Sigmoid colon (tissue), 7 donors: ENCODE measurements at places on chromosomes 16 and 17. TPM values are rescaled to one million over a fixed set of nuclear protein-coding genes. Genes with fewer than 3 reads are reported as not detected.

- no peak within 1 kb of the TSS for H3K27ac ChIP-seq
- peak within 1 kb of the TSS; percentile 37 for H3K4me3 ChIP-seq
- H3K27me3 ChIP-seq = peaks cover 45% of the 10 kb centered on the region
- no peaks in the 10 kb centered on the region for H3K4me1 ChIP-seq
Observed at GRCh38 chr16:71626018-71626857, at the start of gene MARVELD3. Gene MARVELD3, plus strand, starts transcription at chr16:71626184. Its CDS starts 46 bp downstream, at chr16:71626230.

- H3K27me3 ChIP-seq = no peaks in the 10 kb centered on the region
- peaks cover 24% of the 10 kb centered on the region for H3K4me1 ChIP-seq
- H3K27ac ChIP-seq = no peak overlapping the region
- no peak for DNase-seq
Observed at GRCh38 chr17:63450551-63450950, 4.4 kb upstream of the CYB561 start.

GRCh38 chr17:62780269-62780668 is 27.8 kb downstream of the MARCHF10 start:
- H3K36me3 ChIP-seq = no peaks in the 10 kb centered on the region
- no peak overlapping the region for H3K4me3 ChIP-seq
- H3K27ac ChIP-seq = no peak overlapping the region
- H3K4me1 ChIP-seq = peaks cover 4% of the 10 kb centered on the region
- no peaks in the 10 kb centered on the region for H3K27me3 ChIP-seq
- DNase-seq = no peak

GRCh38 chr16:69107316-69107962 is 2.0 kb downstream of the HAS3 start:
- H3K4me1 ChIP-seq = peaks cover 33% of the 10 kb centered on the region
- H3K4me3 ChIP-seq = peak overlapping the region; percentile 48
- H3K27ac ChIP-seq = no peak overlapping the region
- no peak for DNase-seq

DNA sequence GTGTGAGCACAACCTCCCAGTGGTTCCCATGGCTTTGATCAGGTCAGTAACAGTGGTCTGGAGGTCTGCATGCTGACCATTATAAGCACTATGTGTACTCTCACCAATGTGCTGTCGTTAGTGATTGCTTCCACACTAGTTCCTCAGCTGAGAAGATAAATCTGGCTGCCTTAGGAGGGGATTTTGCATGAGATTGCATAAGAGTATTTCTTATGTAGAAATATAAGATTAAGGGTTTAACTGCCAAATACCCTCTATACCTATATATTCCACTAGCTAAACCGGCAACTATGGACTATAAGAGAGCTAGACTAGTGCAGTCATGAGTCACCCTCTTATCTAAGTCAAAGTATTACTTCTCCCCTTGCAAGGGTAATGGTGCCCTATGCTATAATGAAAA is 580.2 kb downstream of the CDH11 start:
- no peak overlapping the region for H3K27ac ChIP-seq
- H3K36me3 ChIP-seq = no peaks in the 10 kb centered on the region
- DNase-seq = no peak

DNA sequence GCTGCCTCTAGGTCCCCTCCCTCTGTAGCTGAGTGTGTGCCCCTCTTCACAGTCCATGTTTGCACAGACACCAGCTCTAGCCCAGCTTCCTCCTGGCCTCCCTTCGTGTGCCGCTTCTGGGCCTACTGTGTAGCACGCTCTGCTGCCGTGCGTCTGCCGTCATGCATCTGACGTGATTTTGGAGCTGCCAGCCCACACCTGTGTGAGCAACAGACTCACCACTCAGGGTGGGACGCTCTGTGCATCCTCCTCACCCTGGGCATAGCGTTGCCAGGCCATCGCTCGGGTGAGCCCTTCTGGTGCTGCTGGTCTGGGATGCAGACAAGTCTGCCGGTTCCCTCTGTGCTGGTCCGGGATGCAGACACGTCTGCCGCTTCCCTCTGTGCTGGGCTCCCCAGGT is 39.4 kb upstream of the ZNF750 start:
- H3K4me3 ChIP-seq = no peak overlapping the region
- peaks cover 37% of the 10 kb centered on the region for H3K4me1 ChIP-seq
- no peaks in the 10 kb centered on the region for H3K36me3 ChIP-seq
- no peaks in the 10 kb centered on the region for H3K27me3 ChIP-seq
- no peak overlapping the region for H3K27ac ChIP-seq

GRCh38 chr17:17351901-17352781 is 49.0 kb downstream of the NT5M start:
- H3K27me3 ChIP-seq = peaks cover 22% of the 10 kb centered on the region
- H3K4me3 ChIP-seq = no peak overlapping the region
- peaks cover 5% of the 10 kb centered on the region for H3K4me1 ChIP-seq
- DNase-seq = no peak

DNA sequence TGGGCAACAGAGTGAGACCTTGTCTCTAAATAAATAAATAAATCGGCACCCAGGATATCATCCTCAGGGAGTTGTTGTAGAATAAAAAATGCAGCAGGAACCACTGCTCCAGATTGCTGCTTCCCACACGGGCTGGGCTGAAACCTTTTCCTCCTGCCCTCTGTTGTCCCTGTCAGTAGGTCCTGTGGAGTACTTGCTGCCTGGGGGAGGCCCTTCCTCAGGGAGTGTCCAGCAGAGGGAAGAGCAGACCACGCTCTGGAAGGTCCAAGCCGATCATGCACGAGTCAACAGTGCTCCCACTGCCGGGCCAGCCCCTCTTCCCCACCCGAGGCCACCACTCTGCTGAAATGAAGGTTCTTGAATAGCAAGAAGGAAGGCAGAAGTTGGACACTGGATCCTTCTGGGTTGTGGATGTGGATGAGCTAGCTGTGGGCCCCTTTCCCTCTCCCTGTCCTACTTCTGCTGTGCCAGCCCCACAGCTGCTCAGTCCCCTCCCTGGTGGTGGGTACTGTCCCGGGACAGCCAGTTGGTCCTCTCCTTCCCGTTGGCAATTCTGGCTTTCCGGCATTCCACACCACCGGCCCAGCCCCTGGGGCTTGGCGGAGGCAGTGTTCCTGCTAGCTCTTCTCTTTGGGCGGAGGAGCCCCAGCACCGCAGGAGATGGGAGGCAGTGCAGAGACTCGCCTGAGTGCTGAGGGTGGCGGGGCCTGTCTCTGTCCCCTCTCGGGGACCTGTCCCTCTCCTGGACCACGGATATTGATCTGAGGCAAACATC is 10.8 kb downstream of the CDK5R1 start:
- peaks cover 15% of the 10 kb centered on the region for H3K4me1 ChIP-seq
- no peak overlapping the region for H3K27ac ChIP-seq
- H3K27me3 ChIP-seq = no peaks in the 10 kb centered on the region
- H3K36me3 ChIP-seq = no peaks in the 10 kb centered on the region
- no peak overlapping the region for H3K4me3 ChIP-seq

- DNase-seq = no peak
- no peaks in the 10 kb centered on the region for H3K4me1 ChIP-seq
- no peak overlapping the region for H3K27ac ChIP-seq
- H3K4me3 ChIP-seq = no peak overlapping the region
- H3K36me3 ChIP-seq = no peaks in the 10 kb centered on the region
- H3K27me3 ChIP-seq = peaks cover 8% of the 10 kb centered on the region
Observed at GRCh38 chr17:6780001-6780400, 4.0 kb downstream of the FBXO39 start.

DNA sequence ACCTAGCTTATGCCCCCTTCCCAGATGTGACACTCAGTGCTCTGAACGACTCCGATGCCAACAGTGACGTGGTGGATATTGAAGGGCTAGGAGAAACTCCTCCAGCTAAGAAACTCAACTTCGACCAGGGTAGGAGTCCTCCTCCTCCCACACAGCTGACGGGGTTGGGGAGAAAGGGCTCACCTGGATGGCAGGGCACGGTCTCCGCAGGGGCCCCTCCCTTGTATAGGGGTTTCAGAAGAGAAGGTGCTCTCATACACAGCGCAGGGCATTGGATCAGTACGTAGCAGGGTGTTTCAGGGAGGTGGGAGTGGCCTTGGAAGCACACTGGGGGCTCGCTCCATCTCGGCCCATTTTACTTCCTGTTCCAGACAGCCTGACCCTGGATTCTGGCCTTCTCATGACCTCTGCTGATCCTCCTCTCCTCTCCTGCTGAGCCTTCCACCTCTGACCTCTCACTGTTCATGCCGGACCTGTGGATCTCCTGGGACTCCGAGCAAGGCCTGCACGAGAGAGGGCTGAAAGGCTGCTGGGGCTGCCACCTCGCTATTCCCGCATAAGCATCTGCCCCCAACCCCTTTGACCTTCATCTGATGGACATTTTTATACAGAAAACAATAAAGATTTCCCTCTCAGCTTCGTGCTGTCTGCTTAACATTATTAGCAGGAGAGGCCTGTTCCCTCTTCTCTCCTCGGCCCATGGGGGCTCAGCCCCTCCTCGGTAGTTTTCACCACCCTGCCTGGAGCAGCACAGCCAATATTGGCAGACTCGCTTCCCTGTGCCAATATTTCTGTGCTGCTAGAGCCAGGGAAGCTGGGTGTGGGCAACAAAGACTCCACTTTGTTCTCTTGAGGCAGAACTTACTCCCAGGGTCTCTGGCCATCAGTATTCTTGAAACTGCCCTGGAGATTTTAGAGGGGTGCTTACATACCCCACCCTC is 4.7 kb downstream of the RNASEK start:
- H3K4me3 ChIP-seq = no peak overlapping the region
- H3K4me1 ChIP-seq = peaks cover 66% of the 10 kb centered on the region
- peak overlapping the region; percentile 96 for H3K27ac ChIP-seq
- H3K36me3 ChIP-seq = peaks cover 12% of the 10 kb centered on the region
- DNase-seq = no peak
- peaks cover 5% of the 10 kb centered on the region for H3K27me3 ChIP-seq

GRCh38 chr16:9047689-9048301 is 43.6 kb upstream of the HAPSTR1 start:
- H3K4me1 ChIP-seq = peaks cover 15% of the 10 kb centered on the region
- peak overlapping the region; percentile 63 for H3K27ac ChIP-seq
- no peaks in the 10 kb centered on the region for H3K36me3 ChIP-seq

DNA sequence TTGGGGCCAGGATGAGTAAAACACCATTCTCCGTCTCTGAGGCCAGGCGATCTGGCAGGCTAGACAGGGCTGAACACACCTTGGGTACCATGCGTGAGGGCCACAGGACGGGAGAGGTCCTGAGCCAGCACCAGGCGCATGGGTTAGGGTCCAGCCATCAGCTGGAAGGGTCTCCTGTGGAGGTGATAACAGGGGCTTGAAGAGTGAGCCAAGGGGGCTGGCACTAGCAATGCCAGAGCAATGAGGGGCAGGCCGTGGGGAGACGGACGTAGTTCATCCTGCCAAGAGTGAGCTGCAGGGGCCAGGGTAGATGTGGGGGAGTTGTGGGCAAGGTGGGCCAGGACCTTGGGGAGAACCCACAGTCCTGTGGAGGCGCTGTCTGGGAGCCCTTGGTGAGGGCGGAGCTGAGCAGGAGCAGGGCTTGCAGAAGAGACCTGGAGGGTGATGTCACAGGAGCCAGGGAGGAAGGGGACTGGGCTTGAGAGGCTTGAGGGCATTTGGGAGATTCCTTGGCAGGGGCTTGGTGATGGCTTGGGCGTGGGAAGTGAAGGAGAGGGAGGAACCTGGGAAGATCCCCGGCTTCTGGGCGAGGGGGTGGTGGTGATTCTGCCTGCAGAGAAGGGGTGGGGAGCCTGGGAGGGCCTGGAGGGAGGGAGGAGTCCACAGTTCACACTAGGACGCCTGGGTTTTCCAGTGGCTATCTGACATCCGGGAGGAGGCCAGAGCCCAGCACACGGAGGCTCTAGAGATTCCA is 6.3 kb upstream of the NPTX1 start:
- H3K4me1 ChIP-seq = peaks cover 11% of the 10 kb centered on the region
- no peak overlapping the region for H3K4me3 ChIP-seq
- DNase-seq = no peak
- peaks cover 57% of the 10 kb centered on the region for H3K27me3 ChIP-seq
- no peaks in the 10 kb centered on the region for H3K36me3 ChIP-seq

DNA sequence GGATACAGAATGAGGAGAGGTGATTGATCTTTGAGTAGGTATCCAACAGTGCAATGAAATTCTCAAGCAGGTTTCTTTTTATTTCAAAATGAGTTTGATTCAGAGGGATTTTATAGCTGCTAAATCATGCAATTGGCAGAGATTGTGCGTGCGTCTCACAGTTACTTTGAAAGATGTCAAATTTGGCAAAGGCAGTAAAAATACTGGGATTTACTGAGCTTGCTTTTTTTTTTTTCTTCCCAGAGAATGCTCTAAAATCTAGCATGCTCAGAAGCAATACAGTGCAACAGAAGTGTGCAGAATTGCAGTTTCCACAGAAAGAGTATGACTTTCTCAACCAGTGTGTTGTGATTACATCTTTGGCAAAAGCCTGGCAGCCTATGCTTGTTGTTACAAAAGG is 410.7 kb upstream of the GOT2 start:
- no peak for DNase-seq
- no peak overlapping the region for H3K27ac ChIP-seq
- no peak overlapping the region for H3K4me3 ChIP-seq
- no peaks in the 10 kb centered on the region for H3K36me3 ChIP-seq
- no peaks in the 10 kb centered on the region for H3K27me3 ChIP-seq
- no peaks in the 10 kb centered on the region for H3K4me1 ChIP-seq

GRCh38 chr17:17523731-17524490 is 27.7 kb upstream of the RASD1 start:
- no peaks in the 10 kb centered on the region for H3K27me3 ChIP-seq
- H3K36me3 ChIP-seq = no peaks in the 10 kb centered on the region
- H3K4me3 ChIP-seq = no peak overlapping the region
- no peaks in the 10 kb centered on the region for H3K4me1 ChIP-seq
- no peak overlapping the region for H3K27ac ChIP-seq

- H3K27me3 ChIP-seq = no peaks in the 10 kb centered on the region
- no peak for DNase-seq
- no peak overlapping the region for H3K27ac ChIP-seq
- H3K36me3 ChIP-seq = no peaks in the 10 kb centered on the region
Observed at GRCh38 chr17:2137342-2138098, 82.6 kb downstream of the HIC1 start.

GRCh38 chr16:48541108-48541786 is 68.7 kb downstream of the N4BP1 start:
- H3K4me1 ChIP-seq = peaks cover 32% of the 10 kb centered on the region
- peaks cover 9% of the 10 kb centered on the region for H3K36me3 ChIP-seq
- peak overlapping the region; percentile 14 for H3K27ac ChIP-seq
- no peak overlapping the region for H3K4me3 ChIP-seq

- H3K27me3 ChIP-seq = no peaks in the 10 kb centered on the region
- no peak overlapping the region for H3K4me3 ChIP-seq
- peaks cover 12% of the 10 kb centered on the region for H3K4me1 ChIP-seq
- H3K27ac ChIP-seq = no peak overlapping the region
- DNase-seq = no peak
Observed at GRCh38 chr17:50375858-50376538, 3.0 kb downstream of the EME1 start.

- H3K27me3 ChIP-seq = no peaks in the 10 kb centered on the region
- peaks cover 27% of the 10 kb centered on the region for H3K4me1 ChIP-seq
- DNase-seq = no peak
- H3K4me3 ChIP-seq = no peak overlapping the region
- H3K36me3 ChIP-seq = peaks cover 29% of the 10 kb centered on the region
- peak overlapping the region; percentile 38 for H3K27ac ChIP-seq
Observed at GRCh38 chr17:37092071-37092470, 143.3 kb downstream of the AATF start.

Gene CFAP97D1
- not detected for total RNA-seq

Gene CTRL
- not detected for total RNA-seq

Gene KRTAP3-2
- total RNA-seq = not detected

Gene SLC46A1
- total RNA-seq = 5.7 TPM

Gene REXO5
- 3.0 TPM for total RNA-seq

Gene DLX4
- not detected for total RNA-seq
